ENCODE measurements at places on chromosomes 4 and X. TPM values are rescaled to one million over a fixed set of nuclear protein-coding genes. Genes with fewer than 3 reads are reported as not detected.

Gene EXOC1L
- total RNA-seq, result not detected

GRCh38 chr4:174358829-174359228 lies 75.1 kb downstream of the CEP44 start:
- no peak overlapping the region for H3K4me3 ChIP-seq
- no peak overlapping the region for H3K27ac ChIP-seq
- H3K36me3 ChIP-seq, result no peaks in the 10 kb centered on the region

DNA sequence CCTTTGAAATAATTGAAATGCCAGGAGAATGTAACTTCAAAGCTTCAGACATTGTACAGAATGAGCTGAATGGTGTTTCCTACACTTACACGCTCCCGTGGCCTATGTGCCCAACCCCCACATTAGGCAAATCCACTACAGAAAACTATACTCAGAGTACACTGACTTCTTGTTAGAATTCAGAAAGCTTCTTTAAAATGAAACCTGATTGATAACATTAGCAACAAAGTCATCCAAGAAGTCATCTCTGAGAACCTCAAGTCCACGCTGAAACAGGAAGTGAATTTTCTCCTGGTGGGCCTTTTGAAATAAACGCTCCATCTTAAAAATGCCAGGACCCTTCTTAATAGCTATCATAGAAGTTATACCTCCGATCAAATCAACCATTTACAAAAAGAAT lies 136.3 kb downstream of the TSPAN5 start:
- peak; percentile 48 for DNase-seq
- H3K4me3 ChIP-seq, result no peak overlapping the region
- peak overlapping the region; percentile 89 for H3K27ac ChIP-seq
- H3K27me3 ChIP-seq, result no peaks in the 10 kb centered on the region
- H3K4me1 ChIP-seq, result peaks cover 86% of the 10 kb centered on the region
- no peaks in the 10 kb centered on the region for H3K36me3 ChIP-seq

DNA sequence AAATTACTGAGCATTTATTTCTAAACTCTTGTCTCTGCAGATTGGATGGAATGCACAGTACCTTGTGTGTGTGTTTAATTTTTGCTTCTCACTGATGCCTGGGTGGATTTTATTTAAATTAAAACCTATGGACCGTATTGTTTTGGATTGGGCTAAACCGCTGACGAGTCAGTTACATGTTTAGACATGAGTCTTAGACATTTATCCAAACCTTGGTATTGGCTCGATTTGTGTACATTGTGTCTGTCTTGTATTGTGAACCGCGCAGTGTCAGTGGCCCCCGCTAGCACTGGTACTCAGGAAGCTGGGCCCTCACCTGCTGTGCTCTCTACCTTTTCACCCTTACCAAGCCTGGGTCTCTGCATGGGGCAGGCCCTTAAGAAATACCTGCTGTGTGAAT lies 40.8 kb upstream of the TADA2B start:
- DNase-seq, result no peak
- H3K36me3 ChIP-seq, result peaks cover 18% of the 10 kb centered on the region
- H3K27me3 ChIP-seq, result no peaks in the 10 kb centered on the region
- H3K27ac ChIP-seq, result no peak overlapping the region
- H3K4me3 ChIP-seq, result no peak overlapping the region

GRCh38 chr4:186061921-186062320 lies 7.0 kb upstream of the TLR3 start:
- DNase-seq, result no peak
- no peaks in the 10 kb centered on the region for H3K4me1 ChIP-seq
- H3K36me3 ChIP-seq, result no peaks in the 10 kb centered on the region
- no peaks in the 10 kb centered on the region for H3K27me3 ChIP-seq

- H3K4me3 ChIP-seq, result no peak overlapping the region
- no peak overlapping the region for H3K27ac ChIP-seq
- H3K27me3 ChIP-seq, result no peaks in the 10 kb centered on the region
- H3K4me1 ChIP-seq, result no peaks in the 10 kb centered on the region
- no peaks in the 10 kb centered on the region for H3K36me3 ChIP-seq
- DNase-seq, result no peak
Observed at GRCh38 chrX:129791961-129792570, 12.3 kb downstream of the SASH3 start.

GRCh38 chr4:8391972-8392371 lies 48.6 kb downstream of the ACOX3 start:
- no peak overlapping the region for H3K4me3 ChIP-seq
- peaks cover 16% of the 10 kb centered on the region for H3K36me3 ChIP-seq
- H3K27ac ChIP-seq, result no peak overlapping the region
- H3K4me1 ChIP-seq, result no peaks in the 10 kb centered on the region
- no peaks in the 10 kb centered on the region for H3K27me3 ChIP-seq

DNA sequence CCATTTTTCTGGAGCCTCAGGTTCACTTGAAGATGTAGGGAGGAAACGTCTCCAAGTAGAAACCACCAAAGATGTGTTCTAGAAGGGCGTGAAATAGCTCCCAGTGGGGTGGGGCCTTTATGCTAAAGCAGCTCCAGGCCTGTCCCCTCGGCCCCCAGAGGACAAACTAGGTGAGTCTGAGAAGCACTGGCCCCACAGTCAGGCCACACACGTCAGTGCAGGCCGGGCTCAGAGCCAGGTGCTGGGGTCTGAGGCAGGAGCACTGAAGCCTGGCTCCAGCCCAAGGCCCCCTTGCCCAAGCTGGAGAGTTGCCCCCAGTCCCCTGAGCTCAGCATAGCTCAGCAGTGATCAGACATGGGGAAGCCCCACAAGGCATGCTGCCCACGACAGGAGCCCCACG lies 95.4 kb upstream of the PSAPL1 start:
- no peak overlapping the region for H3K27ac ChIP-seq
- DNase-seq, result no peak
- H3K4me1 ChIP-seq, result no peaks in the 10 kb centered on the region
- H3K4me3 ChIP-seq, result no peak overlapping the region

DNA sequence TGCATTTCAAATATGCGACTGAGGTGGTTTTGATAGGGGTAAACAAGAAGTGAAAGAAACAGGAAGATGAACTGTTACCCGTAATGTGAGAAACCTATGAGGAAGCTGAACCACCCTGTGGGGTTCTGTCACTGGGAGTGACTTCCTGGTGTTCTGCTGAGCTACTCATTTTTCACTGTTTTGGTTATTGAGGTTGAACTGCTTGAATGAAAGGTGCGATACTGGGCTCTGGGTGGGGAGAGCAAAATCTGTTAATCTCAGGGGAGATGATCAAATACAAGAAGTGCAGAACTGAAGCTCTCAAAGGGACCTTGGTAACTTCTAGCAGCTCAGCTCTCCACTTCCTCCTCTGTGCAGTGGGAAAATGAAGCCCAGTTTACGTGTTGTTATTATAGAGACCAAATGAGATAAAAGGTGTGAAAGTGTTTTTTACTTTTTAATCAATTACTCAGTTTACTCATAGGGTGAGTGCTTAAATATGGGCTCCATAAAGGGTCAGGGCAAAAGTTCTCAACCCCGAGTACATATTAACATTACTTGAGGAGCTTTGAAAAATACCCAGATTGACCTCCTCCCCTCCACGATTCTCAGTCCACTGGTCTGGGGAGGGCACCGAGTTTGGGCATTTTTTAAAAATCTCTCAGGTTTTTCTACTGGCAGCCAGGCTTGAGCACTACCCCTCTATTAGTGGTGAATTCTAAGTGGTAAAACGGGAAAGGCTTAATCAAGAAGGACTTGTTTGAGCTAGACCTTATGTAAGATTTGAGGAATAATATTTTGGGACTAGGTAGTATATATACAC lies 66.7 kb downstream of the COQ2 start:
- DNase-seq, result no peak
- no peak overlapping the region for H3K4me3 ChIP-seq
- no peaks in the 10 kb centered on the region for H3K27me3 ChIP-seq
- no peaks in the 10 kb centered on the region for H3K36me3 ChIP-seq
- no peaks in the 10 kb centered on the region for H3K4me1 ChIP-seq
- H3K27ac ChIP-seq, result no peak overlapping the region

Gene SYTL4
- total RNA-seq, result 37.5 TPM

- DNase-seq, result no peak
- no peak overlapping the region for H3K27ac ChIP-seq
- no peak overlapping the region for H3K4me3 ChIP-seq
- no peaks in the 10 kb centered on the region for H3K36me3 ChIP-seq
- peaks cover 6% of the 10 kb centered on the region for H3K4me1 ChIP-seq
- no peaks in the 10 kb centered on the region for H3K27me3 ChIP-seq
Observed at GRCh38 chr4:138599965-138600364, 357.8 kb upstream of the SLC7A11 start.

- no peak overlapping the region for H3K27ac ChIP-seq
- peaks cover 36% of the 10 kb centered on the region for H3K27me3 ChIP-seq
- H3K4me1 ChIP-seq, result no peaks in the 10 kb centered on the region
- no peaks in the 10 kb centered on the region for H3K36me3 ChIP-seq
Observed at GRCh38 chr4:181956512-181956911, 286.7 kb upstream of the TENM3 start.

GRCh38 chr4:107131295-107131694 lies 95.2 kb upstream of the DKK2 start:
- no peaks in the 10 kb centered on the region for H3K27me3 ChIP-seq
- no peak overlapping the region for H3K27ac ChIP-seq
- no peaks in the 10 kb centered on the region for H3K36me3 ChIP-seq
- DNase-seq, result no peak

DNA sequence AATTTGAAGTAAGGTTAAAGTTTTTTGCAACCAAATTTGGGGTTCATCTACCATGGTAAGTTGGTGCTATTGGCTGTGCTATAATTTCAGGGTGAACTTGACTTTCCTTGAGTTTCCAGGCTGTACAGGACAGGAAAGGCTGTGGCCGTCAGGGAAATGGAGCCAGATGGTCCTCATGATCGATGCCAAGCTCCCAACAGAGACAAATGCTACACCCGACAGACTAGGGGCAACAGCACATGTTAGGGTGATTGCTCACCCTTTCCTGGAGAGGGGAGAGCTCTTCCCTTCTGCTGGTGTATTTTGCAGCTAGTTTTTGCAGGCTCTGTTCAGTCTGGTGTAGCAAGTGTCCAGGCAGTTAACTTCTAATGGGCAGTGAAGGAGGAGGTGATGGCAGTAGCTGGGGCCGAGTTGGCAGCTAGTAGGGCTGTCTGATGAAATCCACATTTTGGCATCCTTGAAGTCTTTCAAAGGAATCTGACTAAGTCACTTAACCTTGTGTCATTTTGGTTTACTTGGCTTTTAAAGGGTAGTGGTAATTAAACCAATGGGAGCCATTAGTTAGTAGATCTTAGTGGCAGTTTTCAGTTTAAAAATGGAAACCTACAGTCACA lies 47.8 kb downstream of the GAB1 start:
- H3K4me3 ChIP-seq, result no peak overlapping the region
- peaks cover 38% of the 10 kb centered on the region for H3K4me1 ChIP-seq
- DNase-seq, result no peak
- no peaks in the 10 kb centered on the region for H3K27me3 ChIP-seq
- no peaks in the 10 kb centered on the region for H3K36me3 ChIP-seq

Gene AMBN
- not detected for total RNA-seq

- H3K4me1 ChIP-seq, result no peaks in the 10 kb centered on the region
- H3K36me3 ChIP-seq, result no peaks in the 10 kb centered on the region
- H3K27me3 ChIP-seq, result no peaks in the 10 kb centered on the region
- no peak overlapping the region for H3K4me3 ChIP-seq
- H3K27ac ChIP-seq, result no peak overlapping the region
Observed at GRCh38 chrX:129665916-129666644, 11.3 kb upstream of the APLN start.

- H3K4me3 ChIP-seq, result no peak overlapping the region
- peaks cover 11% of the 10 kb centered on the region for H3K4me1 ChIP-seq
- DNase-seq, result no peak
- no peak overlapping the region for H3K27ac ChIP-seq
- no peaks in the 10 kb centered on the region for H3K27me3 ChIP-seq
- no peaks in the 10 kb centered on the region for H3K36me3 ChIP-seq
Observed at GRCh38 chr4:71441186-71442169, 102.7 kb downstream of the SLC4A4 start.

Gene NOX1
- 3.1 TPM for total RNA-seq

DNA sequence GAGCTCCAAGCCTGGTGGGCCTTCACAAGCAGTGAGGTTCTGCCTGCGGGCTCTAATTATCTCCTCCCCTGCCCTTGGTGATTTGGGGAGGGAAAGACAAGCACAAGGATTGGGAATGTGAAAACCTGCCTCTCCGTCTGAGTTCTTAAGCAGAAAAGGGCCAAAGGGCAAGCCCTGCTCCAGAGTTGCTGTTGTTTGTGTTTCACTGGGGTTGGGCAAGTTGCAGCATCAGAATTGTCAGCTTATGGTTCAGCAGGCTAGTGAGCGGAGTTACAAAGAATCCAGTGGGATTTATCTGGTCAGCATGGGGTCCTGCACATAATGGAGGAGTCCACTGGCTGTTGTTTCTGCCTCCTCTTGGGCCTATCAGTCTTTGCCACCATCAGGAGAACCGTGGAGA lies 60.5 kb downstream of the NHS start:
- no peak overlapping the region for H3K27ac ChIP-seq
- H3K27me3 ChIP-seq, result no peaks in the 10 kb centered on the region
- H3K36me3 ChIP-seq, result no peaks in the 10 kb centered on the region
- DNase-seq, result no peak

- no peak overlapping the region for H3K4me3 ChIP-seq
- H3K27ac ChIP-seq, result no peak overlapping the region
- no peaks in the 10 kb centered on the region for H3K36me3 ChIP-seq
- no peaks in the 10 kb centered on the region for H3K4me1 ChIP-seq
- DNase-seq, result no peak
- no peaks in the 10 kb centered on the region for H3K27me3 ChIP-seq
Observed at GRCh38 chr4:93346840-93347239, 481.7 kb upstream of the ATOH1 start.

DNA sequence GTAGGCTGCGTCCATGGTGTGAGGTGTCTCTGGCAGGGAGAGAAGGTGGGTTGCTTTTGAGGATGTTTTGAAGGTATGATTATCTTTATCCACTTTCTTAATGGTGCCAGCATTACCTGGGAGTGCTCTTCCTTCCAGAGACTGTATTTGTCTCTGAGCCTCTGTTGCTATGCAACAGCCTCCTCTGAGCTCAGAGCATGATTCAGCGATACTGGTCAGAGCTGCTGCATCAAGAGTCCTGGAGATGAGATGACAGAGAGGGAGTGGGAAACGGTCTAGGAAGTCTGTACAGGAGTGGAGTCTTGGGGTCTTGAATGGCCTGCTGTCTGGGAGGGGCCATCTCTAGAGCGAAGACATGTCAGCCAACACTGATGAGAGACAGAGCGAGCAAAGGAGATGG lies 104.4 kb upstream of the RAB40AL start:
- no peaks in the 10 kb centered on the region for H3K36me3 ChIP-seq
- no peak overlapping the region for H3K4me3 ChIP-seq
- H3K27me3 ChIP-seq, result no peaks in the 10 kb centered on the region
- DNase-seq, result no peak
- H3K4me1 ChIP-seq, result no peaks in the 10 kb centered on the region
- H3K27ac ChIP-seq, result no peak overlapping the region

- no peak for DNase-seq
- no peak overlapping the region for H3K27ac ChIP-seq
- peaks cover 9% of the 10 kb centered on the region for H3K27me3 ChIP-seq
- no peak overlapping the region for H3K4me3 ChIP-seq
Observed at GRCh38 chrX:43974100-43974475, 898 bp upstream of the NDP start.

DNA sequence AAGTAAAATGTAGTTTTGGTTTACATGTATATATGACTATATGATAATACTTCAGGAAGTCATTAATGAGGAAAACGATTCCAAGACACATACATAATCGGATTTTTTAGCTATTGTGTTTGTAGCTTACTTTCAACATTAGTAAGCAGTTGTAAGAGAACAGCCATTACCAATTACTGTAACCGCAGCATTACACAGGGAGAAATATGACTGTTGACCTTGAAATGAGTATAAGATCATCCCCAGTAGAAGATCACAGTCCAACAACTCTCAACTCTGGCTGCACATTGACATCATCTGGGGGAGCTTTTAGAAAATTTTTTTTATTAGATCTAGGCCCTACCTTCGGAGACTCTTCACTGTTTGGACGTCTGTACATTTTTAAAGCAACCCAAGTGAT lies 762.0 kb upstream of the MAGEB2 start:
- DNase-seq, result no peak
- H3K36me3 ChIP-seq, result no peaks in the 10 kb centered on the region
- no peak overlapping the region for H3K4me3 ChIP-seq
- H3K4me1 ChIP-seq, result no peaks in the 10 kb centered on the region
